ENCODE measurements at places on chromosomes 3 and 15.

GRCh38 chr15:31280831-31281216, 45.8 kb upstream of the KLF13 start:
- DNase-seq = no peak

GRCh38 chr3:71415681-71416122, 167.8 kb downstream of the FOXP1 start:
- DNase-seq = no peak

GRCh38 chr3:101384426-101384825, 64.1 kb upstream of the IMPG2 start:
- no peak for DNase-seq

- no peak for DNase-seq
Measured at GRCh38 chr15:84653584-84653909, 536 bp downstream of the WDR73 start.

DNA sequence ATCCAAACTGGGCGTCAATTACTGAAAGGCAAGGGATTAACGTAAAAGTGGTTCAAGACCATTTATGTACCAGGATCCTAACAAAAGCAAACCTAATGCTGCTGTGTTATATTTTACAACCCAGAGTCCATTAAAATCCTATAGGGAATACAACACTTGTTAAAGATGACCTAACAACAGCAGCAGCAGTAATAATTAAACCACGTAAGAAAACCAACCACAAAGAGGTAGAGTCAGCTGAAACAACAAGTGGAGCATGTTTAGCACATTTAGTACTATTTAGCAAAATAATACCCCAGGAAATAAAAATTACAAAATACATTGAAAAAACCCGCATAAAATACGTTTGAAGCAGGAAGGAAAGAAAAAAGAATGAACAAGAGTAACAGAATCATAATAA, 82.1 kb upstream of the AGBL1 start:
- DNase-seq = no peak
